ENCODE measurements at places on chromosomes 6 and 20.

DNA sequence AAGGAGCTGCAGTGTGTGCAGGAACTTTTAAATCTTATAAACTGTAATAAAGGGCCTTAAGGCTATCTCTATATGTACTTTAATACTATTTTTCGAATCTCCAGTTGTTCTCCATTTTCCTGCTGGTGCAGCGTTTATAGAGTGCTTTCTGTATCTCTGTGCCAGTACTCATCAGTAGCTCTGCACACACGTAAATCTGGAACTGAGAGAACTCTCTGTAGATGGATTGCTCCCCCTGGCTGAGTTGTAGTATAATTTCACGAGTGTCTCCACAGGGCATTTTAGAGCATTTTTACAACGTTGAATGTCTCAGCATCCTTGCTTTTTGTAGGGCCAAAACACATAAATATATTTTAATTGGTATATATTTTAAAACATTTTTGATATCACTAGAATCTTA is 256.5 kb downstream of the TRDN start:
- no peak for DNase-seq

GRCh38 chr20:54017846-54018245 is 52.5 kb downstream of the BCAS1 start:
- DNase-seq = no peak

- DNase-seq = no peak
These were observed 802 bp upstream of the FERMT1 start for GRCh38 chr20:6123649-6124014.

GRCh38 chr6:7261032-7261841 is 51.8 kb downstream of the SSR1 start:
- no peak for DNase-seq

DNA sequence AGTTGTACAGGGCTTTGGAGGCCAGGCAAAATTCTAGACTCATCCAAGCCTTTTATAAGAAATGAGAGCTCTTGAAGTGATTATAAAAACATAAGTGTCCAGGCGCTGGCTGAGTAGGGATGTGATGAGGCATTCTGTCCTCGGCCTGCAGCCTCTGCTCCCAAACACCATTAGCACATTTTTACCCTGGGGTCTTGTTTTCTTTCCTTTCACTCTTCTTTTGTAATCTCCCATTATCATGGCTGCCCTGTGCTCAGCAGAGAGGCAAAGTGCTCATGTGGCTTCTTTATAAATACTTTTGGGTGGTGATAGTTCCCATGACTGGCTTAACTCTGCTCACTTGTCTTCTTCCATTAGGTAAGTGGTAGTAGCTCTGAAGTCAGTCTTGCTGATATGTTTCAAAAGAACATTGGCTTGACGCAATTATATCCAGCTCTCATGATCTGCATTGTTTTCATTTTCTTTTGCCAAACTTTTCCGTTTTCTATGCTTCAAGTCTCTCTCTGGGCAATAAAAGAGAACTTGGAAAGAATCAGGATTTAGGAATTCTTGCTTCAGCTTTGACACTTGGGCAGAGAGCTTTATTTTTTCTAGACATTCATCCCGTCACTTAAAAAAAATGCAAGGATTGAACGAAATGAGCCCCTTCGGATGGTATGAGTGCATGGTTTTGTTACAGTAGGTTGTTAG is 61.1 kb downstream of the CAP2 start:
- no peak for DNase-seq

DNA sequence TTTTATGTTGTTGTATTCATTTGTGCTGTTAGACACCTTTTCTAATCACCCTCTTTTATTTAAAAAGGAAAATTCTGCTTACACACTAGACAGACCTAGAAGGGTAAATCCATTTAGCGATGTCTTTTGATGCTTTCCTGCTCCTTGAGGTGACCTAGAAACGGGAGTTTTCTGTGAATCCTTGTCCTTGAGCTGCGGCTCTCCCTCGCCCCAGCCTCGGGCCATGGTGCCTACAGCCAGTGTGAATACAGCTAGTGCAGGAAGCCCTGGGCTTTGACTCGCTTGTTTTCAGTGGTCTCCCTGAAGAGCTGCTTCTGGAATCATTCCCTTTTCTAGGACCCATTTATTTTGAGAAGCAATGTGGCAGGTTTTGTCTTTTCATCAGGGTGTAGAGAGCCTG is 17.6 kb upstream of the ADRM1 start:
- DNase-seq = no peak

DNA sequence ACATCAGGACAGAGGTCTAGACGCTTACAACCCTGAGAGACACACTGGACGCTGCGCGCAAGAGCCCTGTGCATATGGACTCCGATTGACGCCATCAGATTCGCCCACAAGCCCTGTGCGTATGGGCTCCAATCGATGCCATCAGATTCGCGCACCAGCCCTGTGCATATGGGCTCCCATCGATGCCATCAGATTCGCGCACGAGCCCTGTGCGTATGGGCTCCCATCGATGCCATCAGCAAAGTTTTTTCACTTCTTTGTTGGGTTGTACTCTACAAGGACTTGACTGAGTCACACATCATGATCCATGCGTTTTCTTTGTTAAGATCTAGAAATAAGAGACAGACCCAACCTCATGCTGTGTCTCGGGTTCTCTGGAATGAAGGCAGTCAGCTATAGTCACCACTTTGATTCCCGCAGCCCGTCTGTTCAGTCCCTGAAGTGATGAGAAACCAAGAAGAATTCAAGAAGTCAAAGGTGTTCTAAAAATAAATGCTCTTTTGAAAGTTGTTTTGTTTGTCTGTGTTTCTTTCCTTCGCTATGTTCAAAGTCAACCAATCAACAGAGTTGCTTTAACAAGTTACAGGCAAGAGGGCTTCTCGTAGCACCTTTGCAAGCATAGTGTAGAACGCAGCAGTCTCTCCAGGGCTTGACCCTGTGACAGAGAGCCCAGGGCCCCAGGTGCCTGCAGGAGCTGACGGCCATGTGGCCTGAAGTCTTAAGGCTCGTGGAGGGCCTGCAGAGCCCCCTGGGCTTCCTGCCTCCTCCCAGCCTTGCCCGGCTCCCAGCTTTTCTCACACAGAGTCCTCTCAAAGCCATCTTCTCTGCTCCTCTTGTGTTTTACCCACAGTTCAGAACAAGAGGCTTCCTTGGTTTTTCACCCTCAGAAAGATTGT is 7.9 kb downstream of the RPS6KA2 start:
- no peak for DNase-seq

- DNase-seq = no peak
These were observed 40.3 kb downstream of the FYN start for GRCh38 chr6:111832833-111833418.

DNA sequence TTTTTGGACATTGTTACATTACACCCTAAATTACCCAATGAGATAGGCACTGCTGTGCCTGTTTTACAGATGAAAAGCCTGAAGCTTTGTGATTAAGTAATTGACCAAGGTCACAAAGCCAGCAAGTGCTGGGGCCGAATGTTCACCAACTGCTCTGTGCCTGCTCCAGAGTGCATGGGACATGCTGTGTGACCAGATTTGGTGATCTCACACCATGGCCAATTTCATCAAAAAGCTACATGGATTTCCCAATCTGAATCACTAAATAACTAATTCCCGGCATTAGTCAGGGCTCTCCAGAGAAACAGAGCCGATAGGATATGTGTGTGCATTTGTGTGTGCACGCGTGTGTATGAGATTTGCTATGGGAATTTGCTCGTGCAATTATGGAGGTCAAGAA is 228.3 kb upstream of the ECI2 start:
- no peak for DNase-seq

GRCh38 chr6:156449128-156449527 is 328.1 kb upstream of the ARID1B start:
- no peak for DNase-seq

DNA sequence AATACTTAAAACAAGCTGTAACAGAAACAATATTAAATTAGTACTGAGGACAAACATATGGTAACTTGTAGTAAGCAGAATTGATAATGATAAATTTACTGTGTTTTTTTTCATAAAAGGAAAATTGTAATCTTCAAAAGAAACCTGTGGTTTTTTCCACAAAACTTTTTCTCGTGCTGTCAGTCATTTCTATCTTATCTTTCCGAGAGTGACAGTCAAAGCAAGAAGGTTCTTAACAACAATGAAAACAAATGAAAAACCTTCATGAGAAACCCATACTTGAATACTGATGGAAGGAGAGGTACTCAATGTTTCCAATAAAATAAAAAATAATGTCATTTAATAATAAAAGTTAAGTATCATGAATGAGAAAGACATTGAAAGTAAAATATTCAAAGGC is 174.0 kb downstream of the TBC1D32 start:
- no peak for DNase-seq

DNA sequence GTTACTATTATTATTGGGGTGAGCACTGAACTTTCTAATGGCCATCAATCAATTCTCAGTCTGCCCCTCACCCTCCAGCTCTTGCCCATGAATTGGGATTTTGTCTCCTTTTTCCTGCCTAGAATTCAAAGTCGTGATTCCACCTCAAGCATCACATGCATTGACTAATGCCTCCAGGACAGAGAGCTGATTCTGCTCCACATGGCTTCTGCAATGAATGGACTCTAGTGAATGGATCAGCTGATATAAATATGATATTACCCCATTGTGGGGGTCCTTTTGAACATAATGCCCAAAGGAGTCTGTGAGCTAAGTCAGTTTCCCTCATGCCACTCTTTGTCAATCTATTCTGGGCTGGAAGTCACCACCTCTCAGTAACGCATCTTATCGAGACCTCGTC is 126.4 kb downstream of the OPN5 start:
- no peak for DNase-seq

DNA sequence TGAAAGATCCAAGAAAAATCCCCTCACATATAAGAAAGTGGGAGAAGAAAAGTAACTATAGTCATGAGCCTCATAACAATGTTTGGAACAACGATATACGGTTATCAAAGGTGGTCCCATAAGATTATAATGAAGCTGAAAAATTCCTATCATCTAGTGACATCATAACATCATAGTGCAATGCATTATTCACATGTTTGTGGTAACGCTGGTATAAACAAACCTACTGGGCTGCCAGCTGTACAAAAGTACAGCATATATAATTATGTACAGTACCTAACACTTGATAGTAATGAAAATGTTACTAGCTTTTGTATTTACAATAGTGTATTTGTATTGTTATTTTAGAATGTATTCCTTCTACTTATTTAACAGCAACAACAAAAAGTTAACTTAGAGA is 240.7 kb downstream of the RNGTT start:
- no peak for DNase-seq

- no peak for DNase-seq
These were observed 13.5 kb downstream of the THBS2 start for GRCh38 chr6:169240125-169240524.

DNA sequence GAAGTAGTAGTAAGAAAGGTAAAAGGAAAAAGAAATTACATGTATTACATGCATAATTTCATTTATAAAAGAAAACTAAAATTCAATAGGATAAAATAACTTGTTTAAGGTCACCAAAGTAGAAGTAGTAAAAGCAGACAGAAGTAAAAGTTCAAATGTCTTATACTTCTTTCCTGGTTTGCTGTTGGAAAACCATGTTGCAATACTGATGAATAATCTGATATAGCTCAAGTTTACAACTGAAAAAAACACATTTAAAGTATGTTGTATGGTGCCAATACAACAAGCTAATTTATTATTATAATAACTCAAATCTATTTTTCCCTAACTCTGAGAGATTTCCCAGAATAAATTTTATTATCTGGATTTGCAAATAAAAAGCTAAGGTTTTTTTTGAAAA is 78.3 kb downstream of the PHIP start:
- DNase-seq = no peak

- DNase-seq = no peak
These were observed 111.1 kb upstream of the DTNBP1 start for GRCh38 chr6:15773806-15774410.

DNA sequence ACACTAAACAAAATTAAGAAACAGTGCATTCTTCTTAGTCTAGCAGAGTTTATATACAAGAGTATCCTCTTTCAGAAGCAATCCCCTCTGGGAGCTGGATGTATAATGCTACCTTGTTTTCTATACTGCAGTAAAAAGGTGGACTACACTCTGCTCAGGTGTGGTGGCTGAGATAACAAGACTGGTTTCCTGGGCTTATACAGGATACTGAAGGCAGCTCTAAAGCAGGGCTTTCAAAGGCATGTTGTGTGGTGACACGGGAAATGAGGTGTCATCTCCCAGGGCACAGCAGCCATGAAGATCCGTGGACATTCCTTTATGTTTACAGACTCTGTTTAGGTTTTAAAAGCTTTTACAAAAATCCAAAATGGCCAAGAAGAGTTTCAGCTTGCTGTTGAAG is 136.7 kb downstream of the MAP3K4 start:
- DNase-seq = no peak

DNA sequence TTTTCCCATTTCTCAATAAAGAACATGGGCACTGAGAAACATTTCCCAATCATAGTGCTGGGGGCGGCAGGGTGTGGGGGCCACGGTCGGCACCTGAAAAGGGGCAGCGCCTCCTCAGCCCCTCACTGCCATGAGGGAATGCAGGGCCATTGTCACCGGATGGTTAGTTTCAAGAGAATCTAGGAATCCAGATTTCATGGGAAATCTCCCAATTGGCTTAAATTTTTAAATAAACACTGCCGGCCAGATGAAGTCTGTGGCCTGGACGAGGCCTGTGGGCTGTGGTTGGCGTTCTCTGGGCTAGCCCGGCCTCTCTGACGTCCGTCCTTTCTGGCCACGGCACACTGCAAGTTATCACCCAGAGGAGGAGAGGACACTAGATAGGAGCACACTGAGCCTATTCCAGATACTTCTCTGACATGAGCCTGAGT is 25.6 kb downstream of the MANBAL start:
- DNase-seq = no peak

DNA sequence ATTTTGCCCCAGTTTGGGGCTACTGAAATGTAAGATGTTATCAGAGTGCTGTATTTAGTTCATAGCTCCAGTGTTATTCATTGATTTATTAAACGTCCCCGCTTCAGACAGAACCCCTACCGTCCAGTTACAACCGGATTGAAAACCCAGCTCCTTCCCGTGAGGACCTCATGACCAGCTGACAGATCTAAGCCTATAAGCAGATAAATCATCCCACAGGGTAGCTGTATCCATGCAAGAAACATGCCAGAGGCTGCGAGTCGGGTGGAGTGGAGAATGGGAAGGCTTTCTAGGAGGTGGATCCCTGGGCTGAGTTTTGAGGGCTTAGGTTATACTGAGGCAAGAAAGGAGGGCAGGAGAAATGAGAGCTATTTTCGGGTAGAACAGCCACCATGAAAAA is 260.0 kb downstream of the ARID1B start:
- no peak for DNase-seq

- DNase-seq = no peak
These were observed 11.4 kb upstream of the FAM83B start for GRCh38 chr6:54835176-54835575.

DNA sequence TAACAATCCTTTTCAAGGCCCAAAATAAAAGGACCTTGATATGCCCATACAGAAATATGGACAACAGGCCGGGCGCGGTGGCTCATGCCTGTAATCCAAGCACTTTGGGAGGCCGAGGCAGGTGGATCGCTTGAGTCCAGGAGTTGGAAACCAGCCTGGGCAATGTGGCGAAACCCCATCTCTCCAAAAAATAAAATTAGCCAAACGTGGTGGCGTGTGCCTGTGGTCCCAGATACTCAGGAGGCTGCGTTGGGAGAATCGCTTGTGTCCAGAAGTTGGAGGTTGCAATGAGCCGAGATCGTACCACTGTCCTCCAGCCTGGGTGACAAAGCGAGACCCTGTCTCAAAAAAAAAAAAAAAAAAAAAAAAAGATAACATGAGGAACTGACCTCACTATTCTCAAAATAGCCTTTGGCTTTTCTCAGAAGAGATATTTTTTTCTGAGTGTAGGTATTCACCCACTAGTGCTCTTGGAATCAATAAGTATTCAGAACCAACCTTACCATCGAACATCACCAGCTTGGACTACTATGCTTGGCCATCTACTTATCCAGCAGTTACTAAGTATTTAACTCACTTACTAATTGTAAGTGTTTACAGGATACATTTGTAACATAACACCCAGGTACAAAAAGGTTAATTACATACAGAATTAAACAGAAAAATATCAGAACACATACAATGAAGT is 99.2 kb downstream of the OR2B2 start:
- DNase-seq = peak; percentile 40
